Epithelial cell of proximal tubule (primary cell): ENCODE measurements at places on chromosomes 6 and 20. TPM values are rescaled to one million over a fixed set of nuclear protein-coding genes. Genes with fewer than 3 reads are reported as not detected.

GRCh38 chr6:79787626-79788025 is 156.5 kb downstream of the SH3BGRL2 start:
- no peak for DNase-seq

DNA sequence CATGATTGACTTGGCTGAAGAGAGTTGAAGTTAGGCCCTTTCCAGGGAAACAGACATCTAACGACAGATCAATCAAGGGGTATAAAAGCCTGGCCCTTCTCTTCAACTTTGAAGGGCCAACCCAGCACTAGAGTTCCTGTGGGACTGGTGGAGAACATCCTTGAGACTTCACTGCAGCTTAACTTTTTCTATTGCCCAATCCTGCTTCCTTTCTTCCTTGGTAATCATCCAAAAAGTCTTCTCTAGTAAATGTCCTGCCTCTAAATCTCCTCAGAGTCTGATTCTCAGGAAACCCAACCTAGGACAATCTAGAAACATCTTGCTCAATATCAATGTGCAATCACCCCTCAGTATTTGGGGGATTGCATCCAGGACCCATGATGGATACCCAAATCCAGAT is 1.9 kb downstream of the MKKS start:
- DNase-seq = no peak

- DNase-seq = no peak
These were observed 343.0 kb downstream of the NRN1 start for GRCh38 chr6:5663739-5664138.

The ALDH8A1 gene
- 0.14 and 0.40 TPM in 2 replicates for total RNA-seq
